Activated CD8-positive, alpha-beta T cell treated with anti-CD3 and anti-CD28 coated beads for 36 hours (primary cell): ENCODE measurements at places on chromosomes 5 and 9. TPM values are rescaled to one million over a fixed set of nuclear protein-coding genes. Genes with fewer than 3 reads are reported as not detected.

GRCh38 chr5:139103762-139104161 lies 94.4 kb downstream of the SIL1 start:
- H3K27ac ChIP-seq, result no peak overlapping the region
- H3K4me3 ChIP-seq, result no peak overlapping the region
- DNase-seq, result no peak

DNA sequence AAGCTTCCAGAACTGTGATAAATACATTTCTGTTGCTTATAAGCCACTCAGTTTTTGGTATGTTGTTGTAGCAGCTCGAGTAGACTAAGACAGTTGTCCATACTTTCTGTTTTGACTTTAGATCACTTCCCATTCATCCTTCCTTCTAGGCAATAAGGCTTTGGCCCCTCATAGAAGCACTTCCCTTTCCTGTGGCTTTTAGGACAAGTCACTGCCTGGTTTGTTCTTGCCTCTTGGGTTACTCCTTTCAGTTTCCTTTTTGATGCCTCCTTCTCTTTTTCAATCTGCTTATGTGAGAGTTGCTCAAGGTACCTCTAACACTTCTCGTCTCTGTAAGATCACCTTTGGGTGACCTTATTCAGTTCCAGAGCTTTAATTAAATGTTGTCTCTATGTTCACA lies 72.4 kb upstream of the NTRK2 start:
- H3K27me3 ChIP-seq, result no peaks in the 10 kb centered on the region
- H3K4me1 ChIP-seq, result peaks cover 5% of the 10 kb centered on the region
- no peaks in the 10 kb centered on the region for H3K36me3 ChIP-seq
- H3K4me3 ChIP-seq, result no peak overlapping the region
- H3K27ac ChIP-seq, result no peak overlapping the region

ARL14EPL gene
- not detected for total RNA-seq

DNA sequence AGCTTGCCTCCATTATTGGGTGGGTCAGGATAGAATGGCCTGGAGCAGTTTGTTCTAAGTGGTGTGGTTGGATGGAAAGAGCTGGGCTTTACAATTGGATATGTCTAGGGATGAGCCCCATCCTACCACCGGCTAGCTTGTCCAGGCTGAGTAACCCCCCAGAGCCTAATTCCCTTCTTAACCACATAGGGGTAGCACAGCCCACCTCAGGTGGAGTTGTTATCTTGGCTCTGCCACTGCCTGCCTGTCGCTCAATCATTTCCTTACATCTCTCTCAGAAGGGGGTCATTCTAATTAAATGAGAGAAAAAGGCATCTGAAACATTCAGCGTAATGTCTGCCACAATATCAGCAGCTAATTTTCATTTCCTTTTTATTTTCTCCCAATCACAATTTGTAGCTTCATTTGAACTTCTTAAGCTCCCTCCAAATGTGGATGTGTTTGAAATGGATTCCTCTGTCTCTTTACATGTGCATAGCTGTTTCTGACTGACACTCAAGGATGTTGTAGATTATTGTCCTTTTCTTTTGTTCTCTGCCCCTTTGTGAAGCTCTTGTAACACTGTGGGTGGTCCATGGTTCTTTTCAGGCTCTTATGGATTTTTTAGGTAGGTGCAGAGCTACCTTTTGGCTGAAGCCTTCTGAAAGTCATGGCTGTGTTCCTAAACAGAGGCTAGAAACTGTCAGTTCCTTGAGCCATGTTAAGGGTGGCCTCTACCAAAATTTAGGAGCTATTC lies 383.1 kb upstream of the KLF4 start:
- no peak overlapping the region for H3K4me3 ChIP-seq
- H3K27ac ChIP-seq, result no peak overlapping the region
- H3K27me3 ChIP-seq, result no peaks in the 10 kb centered on the region
- no peaks in the 10 kb centered on the region for H3K4me1 ChIP-seq

GRCh38 chr5:1879292-1880263 lies 3.1 kb downstream of the IRX4 start:
- H3K36me3 ChIP-seq, result no peaks in the 10 kb centered on the region
- peaks cover 55% of the 10 kb centered on the region for H3K27me3 ChIP-seq
- H3K27ac ChIP-seq, result no peak overlapping the region
- no peak overlapping the region for H3K4me3 ChIP-seq
- no peak for DNase-seq

NEURL1B gene
- total RNA-seq, result 0.22 TPM
